ENCODE measurements at places on chromosomes 13 and 19. TPM values are rescaled to one million over a fixed set of nuclear protein-coding genes. Genes with fewer than 3 reads are reported as not detected.

DNA sequence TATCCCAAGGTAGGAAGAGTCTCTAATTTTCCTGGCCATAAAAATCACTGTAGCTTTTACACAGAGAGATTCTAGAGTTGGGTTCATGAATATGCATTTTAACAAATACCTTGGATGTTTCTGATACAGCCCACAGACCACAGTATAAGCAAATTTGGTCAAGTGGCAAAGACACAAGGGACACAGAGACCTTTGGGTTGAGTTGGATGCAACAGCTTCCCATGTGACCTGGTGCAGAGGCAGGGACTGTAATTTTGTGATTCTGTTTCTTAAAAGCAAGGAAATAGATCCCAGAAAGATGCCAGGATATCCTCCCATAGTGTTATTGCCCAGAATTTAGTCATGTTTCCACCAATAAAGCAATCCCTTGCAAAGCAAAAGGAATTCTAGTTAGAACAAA is 27.0 kb downstream of the FPR3 start:
- no peak for DNase-seq

DNA sequence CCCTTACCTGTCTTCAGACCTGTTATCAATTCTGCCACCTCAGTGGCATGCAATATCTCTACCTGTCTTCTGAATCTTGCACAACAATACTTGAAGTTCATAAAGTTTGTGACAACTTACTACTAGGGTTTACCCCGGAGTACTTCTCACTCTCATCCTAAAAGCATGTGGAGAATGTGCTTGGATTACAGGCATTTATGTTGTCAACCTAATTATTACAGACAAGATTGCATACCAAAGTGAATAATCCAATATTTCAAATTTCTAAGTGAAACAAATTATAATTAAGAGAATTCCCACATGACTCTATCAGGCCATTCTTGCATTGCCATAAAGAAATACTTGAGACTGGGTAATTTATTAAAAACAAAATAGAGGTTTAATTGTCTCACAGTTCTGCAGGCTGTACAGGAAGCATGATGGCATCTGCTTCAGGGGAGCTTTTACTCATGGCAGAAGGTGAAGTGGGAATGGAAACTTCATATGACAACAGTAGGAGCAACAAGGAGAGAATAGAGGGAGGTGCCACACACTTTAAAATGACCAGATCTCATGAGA is 661.0 kb upstream of the SPRY2 start:
- DNase-seq = no peak

Gene CD37
- 10.0 TPM for total RNA-seq

GRCh38 chr19:49718991-49719390 is 28.1 kb downstream of the CPT1C start:
- no peak for DNase-seq

DNA sequence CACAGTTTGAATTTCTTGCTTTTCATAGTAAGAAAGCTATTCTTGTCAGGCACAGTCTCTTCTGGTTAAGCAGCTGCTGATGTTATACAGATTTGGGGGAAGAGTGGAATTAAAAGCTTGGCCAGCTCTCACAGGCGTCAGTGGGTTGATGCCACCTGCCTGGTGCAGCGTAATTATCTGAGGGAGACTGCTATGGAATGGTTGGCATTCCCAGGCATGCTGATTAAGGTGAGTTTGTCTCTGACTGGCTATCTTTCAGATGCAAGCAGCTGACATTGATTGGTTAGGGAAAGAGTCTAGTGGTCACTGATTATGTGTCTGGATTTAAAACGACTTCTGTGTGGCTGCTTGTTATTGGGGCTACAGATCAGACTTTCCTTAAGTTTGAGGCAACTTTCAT is 948.4 kb downstream of the UQCRFS1 start:
- DNase-seq = no peak

Gene ZNF460
- 46.1 TPM for total RNA-seq

DNA sequence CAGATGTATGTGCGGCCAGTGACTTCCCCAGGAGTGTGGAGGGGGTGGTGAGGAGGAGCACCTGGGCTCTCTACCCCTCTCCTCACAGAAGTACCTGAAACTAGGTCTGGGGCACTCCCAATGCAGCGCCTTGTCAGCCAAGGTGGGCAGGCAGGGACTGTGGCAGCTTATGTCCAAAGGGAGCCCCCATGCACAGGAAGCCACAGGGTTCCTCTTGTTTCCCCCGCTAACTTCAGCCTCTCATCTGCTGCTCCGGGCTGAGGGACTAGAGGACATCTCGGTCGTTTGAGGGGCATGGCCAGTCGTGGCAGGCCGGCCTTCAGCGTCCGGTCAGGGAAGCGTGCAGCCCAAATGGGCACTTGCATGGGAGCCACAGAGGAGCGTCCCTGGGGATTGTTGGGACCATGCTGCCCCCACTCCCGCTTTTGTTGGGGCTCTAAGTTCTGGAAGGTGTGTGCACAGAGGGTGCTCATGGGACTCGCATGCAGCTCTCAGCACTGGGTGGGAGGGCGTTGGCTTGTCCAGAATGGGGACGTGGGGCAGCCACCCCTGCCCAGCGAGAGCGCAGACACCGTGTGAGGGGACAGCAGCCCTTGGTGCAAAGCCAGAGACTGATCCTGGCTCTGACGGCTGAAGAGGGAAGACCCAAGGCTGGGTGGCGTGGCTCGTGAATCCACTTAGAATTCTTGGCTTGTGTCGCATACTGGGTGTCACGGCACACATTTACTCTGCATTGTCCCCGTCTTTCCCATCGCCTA is 16.6 kb upstream of the NPAS1 start:
- DNase-seq = no peak

DNA sequence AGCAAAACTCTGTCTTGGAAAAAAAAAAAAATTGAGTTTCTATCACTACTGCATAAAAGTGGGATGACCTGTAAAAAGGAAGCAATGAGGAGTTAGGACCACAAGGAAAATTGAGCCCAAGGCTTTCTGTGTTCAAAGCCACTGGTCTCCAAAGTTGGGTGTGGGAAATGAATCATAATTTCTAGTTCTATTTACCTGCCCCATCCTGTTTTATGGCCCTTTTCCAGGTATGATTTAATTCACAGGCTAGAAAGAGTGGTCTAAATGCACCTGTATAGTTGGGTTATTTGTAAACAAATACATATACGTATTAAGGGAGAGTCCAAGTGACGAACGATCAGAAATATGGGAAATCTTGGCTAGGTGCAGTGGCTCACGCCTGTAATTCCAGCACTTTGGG is 5.9 kb upstream of the DCAF15 start:
- no peak for DNase-seq

DNA sequence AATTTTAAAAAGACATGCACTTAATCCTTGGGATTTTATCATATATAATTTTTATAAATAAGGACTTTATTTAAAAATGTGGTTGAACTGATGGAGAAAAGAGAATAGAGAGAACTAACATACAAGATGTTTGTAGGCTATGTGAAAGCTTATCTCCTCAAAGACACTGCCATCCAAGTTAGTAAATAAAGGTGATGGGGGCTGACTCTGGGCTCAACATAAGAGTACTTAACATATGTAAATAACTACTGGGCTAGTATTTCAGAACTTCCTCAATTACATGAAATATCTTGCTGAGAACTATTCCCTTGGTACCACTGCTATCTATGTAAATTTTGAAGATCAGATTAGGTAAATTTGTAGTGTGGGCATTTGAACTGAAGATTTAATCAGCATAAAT is 1017.3 kb upstream of the PCDH20 start:
- no peak for DNase-seq

- peak; percentile 98 for DNase-seq
Observed at GRCh38 chr19:48812094-48812929, 1.5 kb upstream of the BCAT2 start.

GRCh38 chr19:46574533-46574932 is 26.6 kb upstream of the CALM3 start:
- DNase-seq = no peak

Measured in esophagus muscularis mucosa (tissue), 4 donors.